AML-193 (cell line): ENCODE measurements at places on chromosomes 13 and 19.

- no peak for DNase-seq
Observed at GRCh38 chr13:33649212-33649878, 168.6 kb upstream of the RFC3 start.

GRCh38 chr19:16661480-16662034 lies 618 bp downstream of the TMEM38A start:
- no peak for DNase-seq

GRCh38 chr19:17378271-17378670 lies 1.1 kb upstream of the PLVAP start:
- no peak for DNase-seq

GRCh38 chr19:30070198-30070967 lies 128.3 kb downstream of the URI1 start:
- no peak for DNase-seq

GRCh38 chr13:41327994-41328790 lies 17.1 kb downstream of the NAA16 start:
- DNase-seq = no peak

GRCh38 chr13:98099627-98100026 lies 43.3 kb upstream of the FARP1 start:
- DNase-seq = no peak

DNA sequence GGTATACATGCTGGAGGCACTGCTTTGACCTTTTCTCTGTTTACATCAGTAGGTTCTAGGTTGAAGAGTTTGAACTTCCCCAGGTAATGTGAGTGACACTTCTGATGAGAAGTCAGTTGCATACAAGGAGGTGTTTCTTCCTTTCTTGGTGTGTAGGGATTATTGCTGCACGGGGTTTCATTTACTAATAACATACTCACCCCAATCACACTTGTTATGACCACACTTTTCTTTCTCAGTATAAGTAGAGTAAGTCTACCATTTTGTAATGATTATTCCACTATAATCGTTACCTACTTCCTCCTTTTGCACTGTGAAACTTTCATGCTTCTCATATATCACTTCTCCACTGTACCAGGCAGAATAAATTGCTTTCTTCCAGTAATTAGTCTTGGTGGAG lies 138.0 kb downstream of the TNFSF13B start:
- DNase-seq = no peak

GRCh38 chr13:39016787-39017186 lies 21.1 kb downstream of the PROSER1 start:
- DNase-seq = peak; percentile 28

- no peak for DNase-seq
Observed at GRCh38 chr13:74681891-74682290, 547.7 kb upstream of the KLF12 start.

GRCh38 chr13:31540281-31540680 lies 199.0 kb upstream of the RXFP2 start:
- no peak for DNase-seq

DNA sequence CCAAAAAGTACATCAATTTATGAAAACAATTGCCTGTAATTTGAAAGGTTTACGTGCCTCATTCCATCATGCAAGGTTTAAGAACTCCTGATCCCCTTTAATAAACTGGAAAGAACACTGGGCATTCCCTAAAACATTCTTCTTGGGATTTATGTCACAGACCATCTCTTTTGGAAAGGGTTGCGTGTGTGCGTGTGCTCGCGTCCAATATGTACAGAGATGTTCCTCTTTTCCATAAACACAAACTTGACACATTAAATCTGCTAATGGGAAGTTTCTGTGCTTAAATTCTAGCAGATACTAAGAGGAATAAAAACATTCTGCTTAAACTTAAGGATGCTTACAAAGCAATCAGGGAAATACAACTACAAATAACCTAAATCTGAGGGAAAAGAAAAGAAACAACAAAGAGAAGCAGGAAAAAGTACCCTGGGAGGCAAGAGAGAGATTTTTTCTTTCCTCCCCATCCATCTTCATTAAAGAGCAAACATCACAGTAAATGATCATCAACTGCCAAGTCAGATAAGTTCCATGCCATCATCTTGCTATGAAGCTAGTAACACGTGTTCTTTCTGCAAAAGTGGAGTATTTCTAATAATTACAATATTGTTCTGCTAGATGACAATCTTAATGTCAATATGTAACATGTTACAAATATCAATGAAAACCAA lies 83.7 kb downstream of the STK24 start:
- no peak for DNase-seq

GRCh38 chr19:17576758-17577456 lies 21.5 kb downstream of the COLGALT1 start:
- DNase-seq = no peak

- no peak for DNase-seq
Observed at GRCh38 chr13:19519049-19519448, 42.3 kb downstream of the TPTE2 start.

DNA sequence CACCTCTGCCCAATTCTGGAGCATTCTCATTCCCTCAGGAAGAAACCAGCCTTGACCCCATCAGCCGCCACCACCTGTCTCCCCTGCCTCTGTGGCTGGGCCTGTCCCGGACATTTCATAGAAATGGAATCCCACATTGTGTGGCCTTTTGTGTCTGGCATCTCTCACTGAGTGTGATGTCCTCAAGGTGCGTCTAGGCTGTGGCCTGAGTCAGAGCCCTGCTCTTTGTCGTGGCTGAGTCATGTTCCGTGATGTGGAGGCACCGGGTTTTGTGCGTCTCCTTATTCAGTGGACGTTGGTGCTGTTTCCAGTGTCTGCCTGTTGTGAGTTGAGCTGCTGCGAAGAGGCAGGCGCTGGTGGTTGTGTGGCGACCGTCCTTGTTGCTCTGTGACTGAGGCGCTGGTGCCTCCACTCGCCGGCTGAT lies 3.5 kb downstream of the FZR1 start:
- DNase-seq = no peak

- no peak for DNase-seq
Observed at GRCh38 chr13:105816994-105817393, 718.5 kb downstream of the EFNB2 start.

- peak; percentile 9 for DNase-seq
Observed at GRCh38 chr13:52353193-52353592, 52.8 kb downstream of the THSD1 start.

GRCh38 chr13:51437550-51438127 lies 15.2 kb downstream of the INTS6 start:
- DNase-seq = no peak

GRCh38 chr13:111210091-111210490 lies 95.0 kb downstream of the ARHGEF7 start:
- no peak for DNase-seq

DNA sequence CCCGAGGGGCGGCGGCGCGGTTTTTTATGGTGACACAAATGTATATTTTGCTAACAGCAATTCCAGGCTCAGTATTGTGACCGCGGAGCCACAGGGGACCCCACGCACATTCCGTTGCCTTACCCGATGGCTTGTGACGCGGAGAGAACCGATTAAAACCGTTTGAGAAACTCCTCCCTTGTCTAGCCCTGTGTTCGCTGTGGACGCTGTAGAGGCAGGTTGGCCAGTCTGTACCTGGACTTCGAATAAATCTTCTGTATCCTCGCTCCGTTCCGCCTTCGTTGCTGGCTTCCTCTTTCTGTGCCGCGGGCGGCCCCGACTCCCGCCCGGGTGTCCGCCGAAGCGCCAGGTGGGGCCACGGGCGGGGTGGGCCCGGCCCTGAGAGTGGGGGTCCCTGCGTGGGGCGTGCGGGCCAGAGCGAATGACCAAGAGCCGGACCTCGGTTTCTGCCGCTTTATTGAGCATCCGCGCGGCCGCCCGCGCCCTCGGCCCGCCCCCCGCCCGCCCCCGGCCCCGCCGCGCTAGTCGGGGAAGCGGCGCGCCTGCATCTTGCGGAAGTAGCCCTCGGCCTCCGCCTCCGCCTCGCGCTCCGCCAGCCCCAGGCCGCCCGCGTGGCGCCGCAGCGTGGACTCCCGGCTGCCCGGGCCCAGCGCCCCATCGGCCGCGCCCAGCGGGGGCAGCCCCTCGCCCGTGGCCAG lies 9.6 kb downstream of the PLPPR3 start:
- no peak for DNase-seq

- DNase-seq = no peak
Observed at GRCh38 chr13:112582263-112582662, 5.7 kb downstream of the TUBGCP3 start.

GRCh38 chr19:1233115-1233667 lies 4.6 kb downstream of the CBARP start:
- no peak for DNase-seq

GRCh38 chr19:35354898-35355297 lies 3.4 kb upstream of the FFAR3 start:
- no peak for DNase-seq

GRCh38 chr19:10191347-10191746 lies 3.4 kb downstream of the DNMT1 start:
- DNase-seq = no peak

GRCh38 chr19:41863209-41863931 lies 3.3 kb downstream of the RPS19 start:
- DNase-seq = peak; percentile 41

GRCh38 chr13:110775576-110775975 lies 62.1 kb downstream of the ING1 start:
- no peak for DNase-seq

DNA sequence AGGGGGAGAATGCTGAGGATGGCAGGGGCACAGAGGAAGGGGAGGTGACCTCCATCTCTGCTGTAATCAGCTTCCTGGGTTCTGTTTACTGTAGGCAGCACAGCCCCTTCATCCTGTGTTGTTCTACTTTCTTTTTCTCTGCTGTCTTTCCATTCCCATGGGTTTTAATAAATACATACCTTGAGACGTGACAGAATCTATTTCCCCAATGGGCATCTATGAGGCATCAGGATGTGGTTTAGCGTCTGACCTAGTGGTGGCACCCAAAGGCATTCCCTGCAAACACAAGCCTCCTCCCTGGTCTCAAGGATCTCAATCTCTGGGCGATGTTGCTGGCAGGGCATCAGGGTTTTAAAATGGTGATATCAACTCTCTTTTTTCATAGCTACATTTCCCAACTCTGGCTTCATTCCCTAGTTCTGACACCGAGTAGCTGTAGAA lies 60.8 kb downstream of the ALOX5AP start:
- DNase-seq = no peak

GRCh38 chr13:39521701-39522100 lies 81.3 kb downstream of the LHFPL6 start:
- DNase-seq = no peak

DNA sequence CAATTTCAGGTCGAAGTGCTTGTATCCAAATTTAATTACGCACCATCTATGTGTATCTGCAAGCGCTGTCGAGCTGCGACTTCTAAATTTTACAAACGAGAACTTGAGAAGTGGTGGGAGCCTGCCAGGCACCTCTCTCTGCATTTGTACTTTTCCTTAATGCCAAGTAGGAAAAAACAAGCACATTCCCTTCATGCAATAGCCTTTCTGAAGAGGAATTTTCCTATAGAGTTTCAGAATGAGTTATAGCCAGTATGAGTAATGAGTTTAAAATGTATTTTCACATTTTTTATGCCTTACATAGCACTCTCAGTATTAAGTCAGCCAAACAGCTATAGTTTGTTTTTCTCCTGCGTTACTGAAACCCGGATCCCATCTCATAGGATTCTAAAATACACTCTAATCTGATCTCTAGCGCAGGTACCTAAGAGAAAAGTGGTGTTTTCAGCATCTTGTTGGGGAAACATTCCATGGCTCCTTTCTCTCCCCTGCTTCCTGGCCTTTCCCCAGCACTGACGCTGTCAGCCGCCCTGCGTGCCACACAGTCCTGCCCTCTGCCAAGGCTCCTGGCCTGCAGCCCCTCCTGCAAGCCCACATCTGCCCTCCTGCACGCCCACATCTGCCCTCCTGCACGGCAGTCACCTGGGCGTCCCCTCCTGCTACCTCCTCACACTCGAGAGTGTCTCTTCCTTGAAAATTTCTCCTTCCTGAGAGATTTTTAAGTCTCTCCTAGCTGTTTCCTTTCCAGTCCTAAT lies 526.9 kb downstream of the MYO16 start:
- no peak for DNase-seq

- no peak for DNase-seq
Observed at GRCh38 chr13:23739596-23739995, 149.6 kb downstream of the MIPEP start.

- DNase-seq = no peak
Observed at GRCh38 chr13:49403996-49404702, 39.7 kb downstream of the CAB39L start.

DNA sequence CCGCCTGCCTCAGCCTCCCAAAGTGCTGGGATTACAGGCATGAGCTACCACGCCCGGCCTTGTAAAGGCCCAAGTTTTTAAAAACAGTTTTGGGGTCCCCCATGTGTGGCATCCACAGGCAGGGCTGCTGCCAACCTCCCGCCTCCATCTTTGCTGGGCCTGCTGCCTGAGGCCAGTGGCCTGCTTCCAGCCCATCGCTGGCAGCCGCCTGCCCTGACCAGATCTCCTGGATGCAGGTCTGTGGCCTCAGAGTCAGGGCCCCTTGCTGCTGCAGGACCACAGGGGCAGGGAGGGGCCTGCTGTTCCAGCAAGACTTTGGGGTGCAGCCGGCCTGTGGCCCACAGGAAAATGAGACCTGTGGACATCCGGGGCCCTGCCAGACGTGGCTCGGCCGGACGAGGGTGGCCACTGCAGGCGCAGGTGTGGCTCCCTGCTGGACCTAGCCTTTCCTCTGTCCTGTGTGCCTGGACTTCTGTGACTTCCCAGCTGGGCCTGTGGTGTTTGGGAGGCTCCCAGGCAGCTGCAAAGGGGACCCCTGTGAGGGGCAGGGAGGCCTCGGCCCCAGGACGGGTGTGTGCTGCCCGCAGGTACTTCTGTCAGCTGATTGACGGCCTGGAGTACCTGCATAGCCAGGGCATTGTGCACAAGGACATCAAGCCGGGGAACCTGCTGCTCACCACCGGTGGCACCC lies 14.4 kb downstream of the STK11 start:
- no peak for DNase-seq

DNA sequence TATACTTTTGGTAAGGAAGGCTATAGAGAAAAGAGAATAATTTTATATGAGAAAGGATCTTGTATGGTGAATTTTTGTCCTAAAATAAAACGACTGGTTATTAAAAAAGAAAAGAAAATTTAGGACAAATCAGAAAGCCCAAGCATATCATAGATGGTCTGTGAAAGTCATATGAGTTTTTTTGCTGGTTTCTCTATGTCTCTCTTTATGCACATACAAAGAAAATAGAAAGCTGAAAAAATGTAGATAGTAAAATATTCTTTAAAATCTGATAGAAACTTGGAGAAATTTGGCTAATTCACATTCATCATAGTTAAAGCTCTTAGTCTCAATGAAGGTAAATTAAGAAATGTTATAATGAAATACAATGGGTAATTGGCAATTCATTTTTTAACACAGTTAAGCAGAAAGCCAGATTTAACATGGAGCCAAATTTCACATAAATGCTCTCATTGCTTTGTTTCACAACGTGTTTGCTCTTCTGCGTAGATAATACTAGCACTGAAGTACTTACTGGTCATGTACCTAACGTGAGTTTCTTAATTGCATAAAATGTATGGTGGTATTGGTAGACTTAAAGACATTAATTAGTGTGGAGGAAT lies 621.5 kb upstream of the ATXN8OS start:
- no peak for DNase-seq

DNA sequence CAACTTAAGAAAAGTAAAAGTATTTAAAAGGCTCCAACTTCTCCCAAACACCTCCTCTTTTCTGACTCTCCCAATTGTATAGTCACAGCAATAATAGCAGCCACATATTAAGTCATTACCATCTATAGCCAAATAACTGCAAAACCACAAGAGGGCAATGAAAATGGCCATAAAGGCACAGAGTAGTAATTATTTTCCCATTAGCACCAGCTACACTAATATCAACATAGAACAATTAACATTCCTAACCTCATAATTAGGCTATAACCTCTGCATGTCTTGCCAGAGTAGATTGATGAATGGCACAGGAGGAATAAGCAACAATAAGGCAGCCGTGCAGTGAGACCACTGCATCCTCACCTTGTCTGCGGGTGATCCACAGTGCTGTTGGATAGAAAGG lies 226.4 kb upstream of the SERP2 start:
- DNase-seq = no peak
